ENCODE measurements at places on chromosomes 2 and 18. TPM values are rescaled to one million over a fixed set of nuclear protein-coding genes. Genes with fewer than 3 reads are reported as not detected.

GRCh38 chr2:100884145-100884621 is 64.2 kb downstream of the NPAS2 start:
- no peak for DNase-seq

DNA sequence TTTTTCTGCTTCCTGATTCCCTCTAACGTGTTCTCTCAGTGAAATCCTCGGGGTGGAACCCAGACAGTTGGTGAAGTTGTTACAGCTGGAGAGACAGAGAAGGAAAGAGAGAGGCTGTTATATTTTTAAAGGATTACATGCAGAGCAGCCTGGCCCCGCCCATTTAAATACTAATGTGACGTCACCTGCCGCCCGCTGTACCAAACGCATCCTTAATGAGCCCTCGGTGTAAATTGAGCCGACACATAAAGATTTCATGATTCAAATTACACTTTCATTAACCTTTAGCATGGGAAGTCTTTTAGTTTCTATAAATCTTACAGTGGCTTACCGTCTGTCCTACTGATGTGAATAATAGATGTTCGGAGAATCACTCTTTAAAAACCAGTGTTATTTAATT is 164.0 kb upstream of the SIX3 start:
- DNase-seq = no peak

DNA sequence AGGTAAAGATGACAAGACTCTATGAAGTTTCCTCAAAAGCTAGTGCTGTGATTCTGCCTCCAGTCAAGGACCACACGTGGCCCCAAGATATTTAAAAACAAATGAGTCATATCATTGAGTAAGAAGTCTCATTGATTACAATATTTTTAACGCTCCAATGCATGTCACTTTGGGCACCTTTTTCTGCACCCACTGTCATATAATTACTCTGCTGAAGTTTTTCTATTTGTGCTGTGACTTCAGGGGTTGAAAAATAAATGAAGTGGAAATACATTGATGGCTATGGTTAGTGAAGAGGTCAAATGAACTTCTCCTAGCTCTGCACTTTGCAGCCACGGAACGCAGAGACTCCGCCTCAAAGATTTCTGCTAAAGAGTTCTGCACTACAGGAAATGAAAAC is 344.3 kb upstream of the KYNU start:
- no peak for DNase-seq

DNA sequence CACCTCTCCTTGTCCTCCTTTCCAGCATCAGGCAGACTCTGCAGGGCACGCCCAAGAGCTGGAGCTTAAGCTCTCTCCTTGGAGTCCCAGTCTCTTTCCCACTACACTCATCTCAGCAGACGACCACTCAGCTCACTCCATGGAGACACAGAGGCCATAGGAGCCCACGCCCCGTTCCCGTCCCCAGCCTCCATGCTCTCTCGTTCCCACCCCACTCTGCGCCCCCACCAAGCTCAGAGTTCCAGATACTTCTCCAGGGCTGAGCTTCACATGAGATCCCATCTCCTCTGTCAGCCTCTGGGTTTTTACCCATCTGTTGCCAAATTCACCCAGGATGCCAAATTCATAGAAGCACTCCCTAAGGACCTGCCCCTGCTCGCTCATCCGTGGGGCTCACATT is 87.3 kb downstream of the MALT1 start:
- DNase-seq = no peak

DNA sequence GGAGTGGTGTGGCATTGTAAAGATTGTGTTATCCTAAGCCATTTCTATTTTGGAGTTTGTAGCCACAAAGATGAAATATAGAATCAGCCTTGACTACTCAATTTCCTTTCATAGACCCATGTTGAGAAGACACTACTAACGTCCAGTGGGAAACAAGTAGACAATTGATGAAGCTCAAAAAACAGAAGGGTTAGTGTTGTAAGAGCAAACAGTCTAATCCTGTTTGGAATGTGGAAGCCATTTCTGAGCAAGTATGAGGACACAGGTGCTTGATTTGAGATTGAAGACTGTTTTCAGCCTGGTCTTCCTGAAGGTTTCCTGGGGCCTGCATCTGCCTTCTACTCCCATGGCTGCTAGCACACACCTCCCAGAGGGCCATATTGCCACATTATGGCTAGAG is 29.1 kb downstream of the B3GNT2 start:
- DNase-seq = no peak

DNA sequence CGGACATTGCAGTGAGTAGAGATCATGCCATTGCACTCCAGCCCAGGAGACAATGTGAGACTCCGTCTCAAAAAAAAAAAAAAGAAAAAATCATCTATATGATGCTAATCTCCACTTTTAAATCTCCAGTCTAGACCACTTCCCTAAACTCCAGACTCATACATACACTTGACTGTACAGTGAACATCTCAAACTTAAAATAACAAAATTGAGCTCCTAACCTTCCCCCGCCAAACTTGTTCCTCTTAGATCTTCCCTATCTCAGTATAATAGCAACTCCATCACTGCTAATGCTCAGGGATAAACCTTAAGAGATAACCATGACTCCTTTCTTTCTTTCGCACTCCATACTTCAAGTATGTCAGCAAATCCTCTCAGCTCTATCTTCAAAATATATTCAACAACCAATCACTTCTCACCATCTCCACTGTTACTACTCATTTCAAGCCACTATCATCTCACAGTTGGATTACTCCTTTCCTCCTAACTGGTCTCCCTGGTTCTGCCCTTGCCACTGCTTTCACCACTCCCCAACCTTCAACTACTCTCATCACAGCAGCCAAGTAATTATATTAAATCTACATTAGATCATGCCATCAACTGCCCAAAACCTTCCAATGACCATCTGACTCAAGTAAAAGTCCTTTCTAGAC is 12.0 kb downstream of the MEMO1 start:
- DNase-seq = no peak

DNA sequence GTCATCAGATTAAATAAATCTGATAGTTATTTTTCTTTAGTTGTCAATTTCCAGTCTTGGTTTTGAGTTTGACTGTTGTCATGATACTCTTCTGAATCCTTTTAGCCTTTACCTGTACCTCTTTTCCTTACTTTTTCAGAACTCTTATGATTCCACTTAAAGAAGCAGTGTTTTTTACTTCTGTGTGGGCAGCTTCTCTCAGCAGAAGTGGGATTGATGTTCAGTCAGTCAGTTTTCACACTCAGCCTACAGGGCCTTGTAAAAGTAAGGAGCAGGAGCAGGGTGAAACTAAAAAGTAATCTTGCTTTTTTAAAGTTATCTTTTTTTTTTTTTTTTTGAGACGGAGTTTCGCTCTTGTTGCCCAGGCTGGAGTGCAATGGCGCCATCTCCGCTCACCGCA is 75.1 kb downstream of the HAUS1 start:
- DNase-seq = no peak

- no peak for DNase-seq
These were observed 319.9 kb upstream of the THUMPD2 start for GRCh38 chr2:40098786-40099470.

- DNase-seq = no peak
These were observed 295.1 kb downstream of the CNTNAP5 start for GRCh38 chr2:124320051-124320688.

DNA sequence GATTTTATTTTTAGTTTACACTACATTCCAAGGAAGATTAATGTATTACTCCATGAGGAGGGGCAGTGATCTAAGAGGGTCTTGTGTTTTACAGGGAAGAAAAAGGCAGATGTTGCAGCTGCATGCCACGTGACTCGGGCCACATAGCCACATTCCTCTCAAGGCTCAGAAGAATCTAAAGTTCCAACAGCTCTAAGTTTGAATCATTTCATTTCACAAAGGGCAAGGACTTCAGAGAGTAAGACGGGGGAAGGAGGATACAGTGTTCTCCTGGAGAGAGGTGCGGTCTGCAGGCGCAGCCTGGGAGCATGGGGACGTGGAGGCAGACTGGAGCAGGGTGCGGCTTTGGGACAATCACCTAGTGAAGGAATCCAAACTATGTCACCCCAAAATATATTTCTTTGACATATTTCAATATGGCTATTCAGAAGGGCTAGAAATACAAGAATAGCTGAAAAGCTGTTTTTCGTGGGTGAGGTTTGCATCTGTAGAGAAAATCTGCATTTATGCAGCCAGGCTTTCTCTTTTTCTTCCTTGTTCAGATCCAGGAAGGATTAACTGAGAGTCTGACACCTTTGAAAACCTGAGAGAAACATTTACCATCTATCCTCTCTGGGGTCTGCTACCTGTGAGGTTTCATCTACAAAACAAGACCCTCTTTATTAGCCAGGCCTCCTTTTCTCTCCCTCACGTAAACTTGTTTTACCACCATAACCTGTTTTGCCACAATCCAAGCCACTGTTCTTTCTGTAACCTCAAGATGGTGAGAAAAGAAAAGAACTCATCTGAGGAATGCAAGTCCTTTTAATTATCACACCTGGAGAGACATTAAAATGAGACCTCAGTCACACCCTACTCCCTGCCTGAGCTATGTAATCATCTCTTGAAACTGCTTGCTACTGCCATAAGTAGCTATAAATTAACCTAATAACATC is 165.1 kb upstream of the NDUFV2 start:
- no peak for DNase-seq

TUBA4A gene
- 211 TPM for total RNA-seq

Data from activated T-helper 1 cell treated with anti-CD3 and anti-CD28 coated beads, Interleukin-12 subunit alpha, Interleukin-12 subunit beta, Interleukin-2, Interleukin-4 antibody, amounts not matched to agents 30 ng/mL and 10 ng/mL and 1 ng/mL, durations not matched to agents 14 hours and 24 hours and 36 hours (primary cell).